ENCODE measurements at places on chromosomes 12 and 14.

DNA sequence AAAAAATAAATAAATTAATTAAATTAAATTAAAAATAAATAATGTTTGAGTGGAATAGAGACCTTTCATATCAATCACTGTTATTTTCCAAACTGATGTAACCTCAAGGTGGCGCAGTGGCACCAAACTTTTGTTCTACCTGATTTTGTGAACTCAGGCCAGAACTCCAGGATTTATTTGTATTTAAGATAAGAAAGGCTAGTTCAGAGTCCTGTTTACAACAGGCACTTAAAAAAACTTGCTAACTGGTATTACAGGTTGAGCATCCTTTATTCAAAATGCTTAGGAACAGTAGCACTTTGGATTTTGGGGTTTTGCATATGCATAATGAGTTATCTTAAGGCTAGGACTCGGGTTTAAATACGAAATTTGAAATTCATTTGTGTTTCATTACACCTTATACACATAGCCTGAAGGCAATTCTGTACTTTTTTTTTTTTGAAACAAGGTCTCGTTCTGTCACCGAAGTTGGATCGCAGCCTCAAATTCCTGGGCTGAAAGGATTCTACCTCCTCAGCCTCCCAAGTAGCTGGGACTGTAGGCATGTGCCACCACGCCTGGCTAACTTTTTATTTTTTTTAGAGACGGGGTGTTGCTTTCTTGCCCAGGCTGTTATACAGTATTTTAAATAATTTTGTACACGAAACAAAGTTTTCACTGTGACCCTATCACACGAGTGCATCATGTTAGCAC, 32.4 kb downstream of the YY1 start:
- no peak for DNase-seq

DNA sequence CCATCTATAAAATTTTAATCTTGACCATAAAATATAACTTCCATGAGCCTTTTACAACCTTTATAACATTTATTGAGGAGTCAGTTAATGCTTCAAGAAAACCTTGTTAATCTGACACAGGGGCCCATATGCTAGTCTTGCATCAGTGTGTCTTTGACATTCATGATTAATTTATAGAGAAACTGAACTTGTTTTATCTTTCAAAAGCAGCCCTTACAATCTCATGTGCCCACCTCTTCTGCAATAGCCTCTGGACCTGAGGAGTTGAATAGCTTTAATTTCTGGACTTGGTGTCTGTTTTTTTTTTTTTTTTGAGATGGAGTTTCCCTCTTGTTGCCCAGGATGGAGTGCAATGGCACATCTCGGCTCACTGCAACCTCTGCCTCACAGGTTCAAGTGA, 8.6 kb upstream of the LPCAT3 start:
- no peak for DNase-seq

DNA sequence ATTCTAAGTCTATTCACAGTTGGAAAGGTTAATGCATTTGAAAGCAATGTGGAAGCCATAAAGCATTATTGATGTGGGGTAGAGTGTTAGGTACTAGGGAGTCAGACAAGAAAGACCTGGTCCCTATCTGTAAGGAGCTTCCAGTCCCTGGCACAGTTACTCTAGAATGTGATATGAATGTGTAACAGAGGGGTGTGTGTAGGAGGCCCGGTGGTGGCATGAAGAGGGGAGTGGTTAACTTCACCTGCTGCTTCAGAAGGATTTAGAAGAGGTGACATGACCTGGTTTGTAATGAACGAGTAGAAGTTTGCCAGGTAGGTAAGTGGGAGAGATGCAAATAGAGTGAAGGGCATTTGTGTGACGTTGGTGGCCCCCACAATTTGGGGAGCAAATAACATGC, 15.1 kb upstream of the GALNT6 start:
- DNase-seq: no peak

- DNase-seq: no peak
Measured at GRCh38 chr12:124296295-124296915, 1.5 kb downstream of the RFLNA start.

DNA sequence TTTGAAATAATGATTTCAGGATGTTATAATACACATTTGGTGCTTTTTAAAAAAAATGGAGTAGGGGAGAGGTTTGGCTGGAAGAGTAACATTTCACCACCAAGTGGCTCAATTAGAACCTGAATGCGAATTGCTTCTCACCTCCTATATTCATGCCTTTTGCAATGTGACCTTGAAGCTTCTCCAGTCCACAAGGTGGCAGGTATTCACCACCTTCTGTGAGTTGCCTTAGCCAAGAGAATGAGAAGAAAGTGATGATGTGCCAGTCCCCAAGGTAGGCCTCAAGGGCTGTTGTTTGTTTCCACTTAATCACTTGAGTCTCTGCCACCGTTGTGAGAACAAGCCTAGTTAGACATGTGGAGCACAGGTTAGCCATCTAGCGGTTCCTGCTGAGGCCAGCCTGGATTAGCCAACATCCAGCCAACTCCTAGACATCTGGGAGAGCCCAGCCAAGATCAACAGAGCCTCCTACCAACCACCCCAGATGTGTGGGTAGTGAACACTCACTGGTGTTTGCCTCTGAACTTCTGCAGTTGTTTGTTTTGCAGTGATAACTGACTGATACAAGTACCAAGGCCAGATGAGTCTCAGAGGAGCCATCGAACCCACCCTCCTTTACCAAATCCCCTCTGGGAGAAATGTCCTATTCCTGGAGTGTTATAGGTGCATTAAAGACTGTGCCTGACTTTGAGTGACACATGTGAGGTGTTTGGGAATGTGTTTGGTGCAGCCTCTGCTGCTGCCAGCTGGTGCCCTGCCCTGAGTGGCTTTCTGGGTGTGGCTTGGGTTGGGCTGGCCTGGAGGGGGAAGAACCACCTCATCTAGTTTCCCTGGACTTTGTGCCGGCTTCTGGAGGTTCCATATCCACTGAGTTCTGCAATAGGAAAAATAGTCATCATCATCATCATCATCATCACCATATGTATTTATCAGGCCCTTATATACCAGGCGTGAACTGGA, 132.5 kb upstream of the RFLNA start:
- no peak for DNase-seq

GRCh38 chr12:124767066-124767821, 96.4 kb downstream of the SCARB1 start:
- DNase-seq: no peak

DNA sequence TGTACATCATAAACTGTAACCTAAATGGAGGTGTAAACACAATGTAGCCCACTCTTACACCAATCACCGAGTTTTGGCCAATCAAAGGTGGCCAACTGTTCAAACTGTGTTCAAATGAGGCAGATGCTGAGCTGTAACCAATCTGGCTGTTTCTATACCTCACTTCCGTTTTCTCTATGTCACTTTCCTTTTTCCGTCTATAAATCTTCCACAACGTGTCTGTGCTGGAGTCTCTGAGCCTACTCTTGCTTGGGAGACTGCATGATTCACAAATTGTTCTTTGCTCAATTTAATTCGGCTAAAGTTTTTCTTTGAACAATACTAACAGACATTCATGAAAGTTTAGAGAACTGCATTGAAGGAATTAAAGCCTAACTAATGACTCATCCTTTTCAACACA, 547.1 kb upstream of the USP15 start:
- DNase-seq: no peak

- no peak for DNase-seq
Measured at GRCh38 chr14:100410056-100410565, 87.0 kb downstream of the SLC25A47 start.

DNA sequence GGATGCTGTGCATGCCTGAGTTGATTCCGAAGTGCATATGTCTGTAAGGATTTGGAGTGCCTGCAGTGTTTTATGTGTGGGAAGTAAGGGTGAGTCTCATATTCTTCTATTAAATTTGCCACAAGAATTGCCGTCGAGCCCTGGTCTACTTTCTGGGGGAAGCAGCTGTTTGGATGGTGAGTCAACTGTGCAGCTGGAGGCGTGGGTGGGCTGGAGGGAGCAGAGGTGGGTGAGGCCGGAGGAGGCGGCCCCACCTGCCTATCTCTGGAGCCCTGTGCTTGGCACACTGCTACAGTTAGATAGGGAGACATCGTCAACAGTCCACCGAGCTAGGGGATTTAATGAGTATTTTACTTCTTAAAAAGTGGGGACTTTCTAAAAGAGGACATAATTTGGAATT, 9.7 kb downstream of the GLRX5 start:
- no peak for DNase-seq

Data from NCI-H1105 (cell line).